Endothelial cell (in vitro differentiated cells): ENCODE measurements at places on chromosomes 1 and 21. TPM values are rescaled to one million over a fixed set of nuclear protein-coding genes. Genes with fewer than 3 reads are reported as not detected.

DNA sequence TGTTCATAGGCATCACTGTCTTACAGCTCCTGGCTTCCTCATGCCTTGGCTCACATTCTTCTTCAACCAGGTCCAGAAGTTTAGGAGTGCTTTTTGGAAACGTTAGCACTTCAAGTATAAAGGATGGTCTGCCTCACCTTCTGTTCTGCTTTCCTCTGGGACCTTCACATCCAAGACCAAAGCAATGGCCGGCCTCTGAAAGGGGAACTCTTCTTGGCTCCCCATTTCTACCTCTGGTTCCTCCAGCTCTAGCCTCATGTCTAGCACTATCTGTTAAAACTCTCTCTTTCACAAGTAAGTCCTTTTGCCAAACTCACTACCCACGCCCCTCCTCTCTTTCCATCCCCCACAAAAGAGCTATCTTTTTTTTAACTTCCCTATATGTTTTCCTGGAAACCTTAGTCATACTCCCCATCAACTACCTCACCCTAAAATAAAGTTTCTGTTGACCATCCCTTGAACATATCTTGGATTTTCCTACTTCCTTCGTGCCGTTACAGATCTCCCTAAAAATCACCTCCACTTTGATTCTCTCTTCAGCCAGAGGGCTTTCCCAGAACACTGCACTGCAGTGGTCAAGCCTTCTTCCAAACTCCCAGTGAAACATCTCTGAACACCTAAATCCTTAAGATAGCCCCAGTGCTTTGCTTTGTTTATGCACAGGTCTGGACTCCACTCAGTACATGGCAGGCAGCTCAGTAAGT lies 7.9 kb downstream of the SORT1 start:
- H3K27me3 ChIP-seq = no peaks in the 10 kb centered on the region
- DNase-seq = no peak
- H3K36me3 ChIP-seq = no peaks in the 10 kb centered on the region
- no peak overlapping the region for H3K27ac ChIP-seq

The CCDC24 gene
- total RNA-seq = 4.2 TPM

DNA sequence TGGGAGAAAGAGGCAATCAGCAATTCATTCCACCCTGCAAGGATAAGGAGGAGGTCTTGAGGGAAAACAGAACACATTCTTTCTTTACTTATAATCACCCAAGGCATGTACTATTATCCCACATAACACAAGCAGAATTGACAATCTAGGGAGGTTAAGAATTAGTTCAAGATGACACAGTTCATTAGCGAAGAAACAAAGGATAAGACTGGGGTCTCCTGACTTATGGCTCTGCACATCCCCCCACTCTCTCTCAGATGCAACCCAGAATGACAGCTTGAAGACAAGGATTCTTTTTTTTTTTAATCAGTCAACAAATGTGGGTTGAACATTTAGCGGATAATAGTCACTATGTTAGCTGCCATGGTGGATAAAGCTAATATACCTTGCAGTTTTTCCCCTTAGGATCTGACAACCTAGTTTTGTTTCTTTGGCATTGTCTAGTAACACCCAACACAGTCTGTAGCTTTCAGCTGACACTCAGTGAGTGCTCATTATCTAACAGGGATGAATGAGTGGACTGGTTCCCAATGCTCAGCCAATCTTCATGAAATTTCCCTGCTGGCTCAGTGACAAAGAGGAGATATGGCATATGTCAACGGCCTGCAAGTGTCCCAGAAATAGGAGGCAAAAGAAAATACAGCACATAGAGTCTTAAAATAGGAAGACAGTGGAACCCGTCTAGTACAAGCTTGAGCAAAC lies 35.1 kb downstream of the RXRG start:
- H3K36me3 ChIP-seq = no peaks in the 10 kb centered on the region
- no peak for DNase-seq
- no peaks in the 10 kb centered on the region for H3K27me3 ChIP-seq
- no peaks in the 10 kb centered on the region for H3K4me1 ChIP-seq
- H3K4me3 ChIP-seq = no peak overlapping the region
- no peak overlapping the region for H3K27ac ChIP-seq

DNA sequence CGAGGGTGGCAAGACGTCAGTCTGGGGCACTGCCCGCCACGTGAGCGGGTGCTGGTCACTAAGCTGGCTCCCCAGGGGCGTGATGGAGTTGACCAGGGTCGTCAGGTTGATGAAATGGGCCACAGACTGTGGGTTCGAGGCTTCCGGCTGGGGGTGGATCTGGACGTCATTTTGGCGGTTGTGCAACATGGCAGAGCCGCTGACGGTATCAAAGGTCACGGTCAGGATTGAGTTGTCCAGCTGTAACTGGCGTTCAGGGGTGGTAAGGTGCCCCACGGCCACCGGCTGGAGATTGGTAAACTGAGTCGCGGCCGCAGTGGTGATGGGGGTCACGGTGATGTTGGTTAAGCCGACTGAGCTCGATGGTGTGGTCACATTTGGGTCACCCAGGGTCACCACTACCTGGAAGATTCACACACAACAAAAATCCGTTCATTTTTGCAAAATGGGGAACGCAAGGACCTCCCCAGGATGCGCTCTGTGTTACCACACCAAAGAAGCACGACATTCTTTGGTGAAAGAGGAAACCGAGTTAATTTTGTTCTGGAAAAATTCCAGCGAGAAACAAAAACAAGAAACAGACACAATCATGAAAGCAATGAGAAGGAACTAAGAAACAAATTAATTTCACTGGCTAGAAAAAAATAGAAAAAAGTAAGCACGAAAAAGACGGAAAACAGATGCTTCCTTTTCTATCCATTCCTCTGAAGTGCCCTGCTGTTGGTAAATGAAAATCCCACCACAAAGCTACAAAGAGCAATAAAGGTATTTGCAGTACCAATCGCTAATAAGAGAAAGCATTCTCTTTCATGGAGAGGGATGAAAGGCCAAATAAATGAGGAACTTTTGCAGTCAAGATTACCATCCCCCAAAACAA lies 34.7 kb upstream of the RIPK4 start:
- no peak for DNase-seq
- no peaks in the 10 kb centered on the region for H3K27me3 ChIP-seq
- H3K27ac ChIP-seq = no peak overlapping the region
- H3K36me3 ChIP-seq = peaks cover 6% of the 10 kb centered on the region
- H3K4me3 ChIP-seq = no peak overlapping the region
- no peaks in the 10 kb centered on the region for H3K4me1 ChIP-seq

- peaks cover 17% of the 10 kb centered on the region for H3K36me3 ChIP-seq
- H3K4me3 ChIP-seq = no peak overlapping the region
- H3K4me1 ChIP-seq = no peaks in the 10 kb centered on the region
- peaks cover 5% of the 10 kb centered on the region for H3K27me3 ChIP-seq
These were observed 128.8 kb downstream of the KCNN3 start for GRCh38 chr1:154741327-154741726.
